Stimulated activated CD8-positive, alpha-beta memory T cell treated with anti-CD3 and anti-CD28 coated beads, Interleukin-15, amount 100 ng/mL, for 4 hours (primary cell): ENCODE measurements at places on chromosomes 2 and 18.

DNA sequence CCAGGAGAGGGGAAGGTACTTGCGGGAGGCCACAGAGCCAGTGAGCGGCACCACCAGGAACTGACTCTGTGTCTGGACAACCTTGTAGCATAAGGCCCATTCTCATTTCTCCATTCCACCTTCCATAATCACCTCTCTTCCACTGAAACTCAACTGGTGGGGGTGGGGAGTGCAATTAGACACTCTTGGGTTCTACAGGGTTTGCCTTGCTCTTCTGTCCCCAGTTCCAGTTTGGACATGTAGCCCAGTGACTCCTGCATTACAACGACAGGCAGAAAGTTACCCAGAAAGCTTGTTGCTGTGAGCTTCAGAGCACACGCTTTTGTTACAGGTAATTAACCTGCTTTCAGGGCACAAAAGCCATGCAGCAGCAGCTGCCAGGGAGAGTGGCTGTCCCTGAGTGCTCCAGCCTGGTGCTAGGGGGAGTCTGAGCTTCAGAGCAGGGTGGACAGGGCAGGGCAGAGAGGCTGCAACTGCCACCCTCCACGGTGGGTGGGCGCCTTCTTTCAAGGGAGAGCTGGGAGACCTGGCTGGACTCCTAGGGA, 65.2 kb downstream of the COPS8 start:
- DNase-seq: no peak

DNA sequence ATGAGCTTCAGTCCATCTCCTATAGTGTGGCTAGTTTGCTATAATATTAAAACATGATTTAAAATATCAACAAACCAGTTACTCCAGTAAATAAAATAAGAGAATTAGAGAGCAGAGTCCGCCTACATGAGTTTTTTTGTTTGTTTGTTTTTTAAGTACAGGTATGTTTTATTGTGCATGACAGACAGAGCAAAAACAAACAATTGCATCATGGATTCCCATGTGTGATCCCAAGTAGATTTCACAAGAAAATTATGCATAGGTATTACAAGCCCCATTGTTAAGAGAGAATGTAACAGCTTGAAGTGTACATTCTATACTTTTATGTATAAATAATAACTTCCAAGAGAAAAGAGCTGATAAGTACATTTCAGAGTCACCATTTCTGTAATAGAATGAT, 21.0 kb downstream of the SULT1C3 start:
- DNase-seq: no peak

- no peak for DNase-seq
Observed at GRCh38 chr18:11005528-11005927, 143.8 kb downstream of the PIEZO2 start.

GRCh38 chr2:11454824-11455223, 11.1 kb downstream of the E2F6 start:
- no peak for DNase-seq

GRCh38 chr2:118481299-118481698, 366.1 kb downstream of the EN1 start:
- no peak for DNase-seq

GRCh38 chr18:24460388-24460787, at the start of gene HRH4:
Gene HRH4, plus strand, starts transcription at chr18:24460637. Its CDS starts 92 bp downstream, at chr18:24460729.
- DNase-seq: no peak

DNA sequence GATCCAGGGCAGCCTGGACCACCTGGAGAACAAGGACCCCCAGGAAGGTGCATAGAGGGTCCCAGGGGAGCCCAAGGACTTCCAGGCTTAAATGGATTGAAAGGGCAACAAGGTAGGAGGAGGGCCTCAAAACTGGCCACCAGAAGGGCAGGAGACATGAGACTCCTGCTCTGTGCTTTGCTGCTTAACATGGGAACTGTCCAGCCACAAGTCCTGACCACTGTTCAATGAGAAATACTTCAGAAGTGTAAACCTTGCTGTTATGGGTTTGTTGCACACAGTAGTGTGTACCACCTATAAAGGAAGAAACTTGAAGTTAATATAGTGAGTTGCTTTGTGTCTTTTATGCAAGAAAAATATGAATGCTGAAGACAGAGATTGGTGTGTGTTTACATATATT, 44.2 kb upstream of the MFF start:
- no peak for DNase-seq

DNA sequence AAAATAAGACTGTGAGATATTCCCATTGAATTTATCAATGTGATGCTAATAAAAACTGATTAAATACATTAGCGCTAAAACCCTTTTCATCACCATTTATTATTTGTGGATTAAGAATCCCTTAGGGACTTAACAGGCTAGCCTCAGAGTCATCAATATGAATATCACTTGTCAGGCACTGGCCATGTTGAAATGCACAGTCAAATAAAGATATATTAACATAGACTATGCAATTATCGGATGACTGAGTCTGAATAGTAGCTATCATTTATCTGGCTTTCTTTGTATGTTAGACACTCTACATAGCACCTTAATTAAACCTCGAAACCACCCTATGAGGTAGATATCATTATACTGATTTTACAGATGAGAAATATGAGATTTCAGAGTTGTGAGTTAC, 213.6 kb downstream of the RDH14 start:
- no peak for DNase-seq

- DNase-seq: no peak
Observed at GRCh38 chr18:36185157-36185556, 2.1 kb upstream of the MOCOS start.

- no peak for DNase-seq
Observed at GRCh38 chr18:37395631-37396030, 170.0 kb downstream of the CELF4 start.

- DNase-seq: no peak
Observed at GRCh38 chr18:32276906-32277305, 87.1 kb downstream of the MEP1B start.

- DNase-seq: no peak
Observed at GRCh38 chr2:172836347-172836821, 100.7 kb downstream of the RAPGEF4 start.

DNA sequence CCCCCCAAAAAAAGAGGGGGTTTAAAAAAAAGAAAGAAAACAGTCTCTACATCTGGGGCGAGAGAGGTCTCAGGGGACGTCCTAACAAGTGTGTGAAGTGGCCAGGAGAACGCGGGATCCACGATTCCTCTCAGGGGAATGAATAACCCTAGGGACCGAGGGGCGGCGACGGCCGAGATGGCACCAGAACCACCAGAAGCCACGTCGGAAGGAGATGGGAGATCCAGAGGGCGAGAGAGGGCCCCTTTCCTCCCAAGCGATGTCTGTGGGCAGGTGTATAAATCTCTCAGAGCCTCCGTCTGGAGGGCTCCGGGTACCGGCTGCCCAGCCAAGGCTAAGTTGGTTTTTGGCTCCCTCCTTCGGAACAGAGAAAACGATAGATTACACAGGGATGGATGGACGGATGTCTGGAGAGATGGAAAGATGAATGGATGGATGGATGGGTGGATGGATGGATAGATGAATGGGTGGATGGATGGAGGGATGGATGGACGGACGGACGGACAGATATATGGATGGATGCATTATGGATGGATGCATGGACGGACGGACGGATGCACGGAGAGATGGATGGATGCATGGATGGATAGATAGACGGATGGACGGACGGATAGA, 1.7 kb downstream of the EPHA4 start:
- no peak for DNase-seq

DNA sequence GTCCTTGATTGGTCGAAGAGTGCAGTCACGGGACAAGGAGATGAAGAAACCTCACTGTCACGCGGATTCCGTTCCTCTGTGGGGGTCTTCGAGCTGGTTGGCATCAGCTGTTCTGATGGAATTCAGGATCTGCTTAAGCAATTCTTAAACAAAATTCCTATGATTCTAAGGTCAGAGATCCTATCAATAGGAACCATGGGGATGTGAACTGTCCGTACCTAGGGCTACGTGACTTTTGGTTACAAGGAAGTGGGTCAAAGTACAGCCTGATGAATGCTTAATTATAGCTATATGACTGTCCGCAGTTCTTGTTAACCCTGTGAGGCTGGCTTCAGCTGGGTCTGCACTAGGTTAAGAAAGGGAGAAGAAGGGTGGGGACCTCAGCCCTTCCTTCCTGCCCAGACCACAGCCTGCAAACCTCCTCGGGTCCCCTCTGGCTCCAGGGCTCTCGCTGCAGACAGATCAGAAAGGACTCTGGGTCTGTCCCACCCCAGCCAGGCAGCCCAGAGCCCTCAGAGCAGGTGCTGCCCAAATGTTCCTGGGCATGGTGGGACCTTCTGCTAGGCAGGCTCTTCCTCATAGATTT, 44.2 kb upstream of the TAF1B start:
- DNase-seq: no peak

DNA sequence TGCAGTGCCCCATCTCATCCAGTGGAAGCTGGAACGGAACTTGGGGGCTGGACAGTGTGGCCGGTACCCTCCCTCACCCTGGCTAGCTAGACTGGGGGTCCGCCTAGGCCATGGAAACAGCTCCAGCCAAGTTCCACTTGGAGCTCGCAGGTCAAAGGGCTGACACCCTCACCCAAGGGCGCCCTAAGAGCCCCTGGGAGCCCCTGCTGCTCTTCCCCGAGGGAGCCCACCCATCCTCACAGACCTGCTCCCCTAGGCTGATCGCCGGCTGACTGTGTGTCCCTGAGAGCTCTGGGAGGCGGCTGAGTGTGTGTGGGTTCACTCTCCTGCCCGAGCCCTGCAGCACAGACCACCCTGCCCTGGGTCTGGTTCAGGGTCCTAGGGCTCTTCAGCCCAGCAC, 118.2 kb upstream of the OTOS start:
- no peak for DNase-seq

DNA sequence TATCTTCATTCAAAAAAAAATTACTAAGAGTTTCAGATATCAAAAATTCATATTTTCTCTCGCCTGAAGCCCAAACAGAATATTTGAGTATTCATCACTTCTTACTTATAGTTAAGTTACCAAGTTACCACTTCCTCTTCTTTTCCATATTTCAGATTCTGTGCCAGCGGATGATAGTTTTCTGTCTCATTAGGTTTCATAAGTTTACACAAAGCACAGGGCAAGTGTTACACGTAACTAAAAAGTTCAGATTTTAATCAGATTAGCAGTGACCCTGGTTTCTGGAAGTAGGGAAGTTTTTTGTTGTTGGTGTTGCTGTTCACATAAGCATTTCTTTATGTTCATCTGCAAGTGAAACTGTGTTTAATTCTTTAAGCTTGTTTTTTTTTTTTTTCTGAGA, 10.2 kb downstream of the AFTPH start:
- DNase-seq: no peak

DNA sequence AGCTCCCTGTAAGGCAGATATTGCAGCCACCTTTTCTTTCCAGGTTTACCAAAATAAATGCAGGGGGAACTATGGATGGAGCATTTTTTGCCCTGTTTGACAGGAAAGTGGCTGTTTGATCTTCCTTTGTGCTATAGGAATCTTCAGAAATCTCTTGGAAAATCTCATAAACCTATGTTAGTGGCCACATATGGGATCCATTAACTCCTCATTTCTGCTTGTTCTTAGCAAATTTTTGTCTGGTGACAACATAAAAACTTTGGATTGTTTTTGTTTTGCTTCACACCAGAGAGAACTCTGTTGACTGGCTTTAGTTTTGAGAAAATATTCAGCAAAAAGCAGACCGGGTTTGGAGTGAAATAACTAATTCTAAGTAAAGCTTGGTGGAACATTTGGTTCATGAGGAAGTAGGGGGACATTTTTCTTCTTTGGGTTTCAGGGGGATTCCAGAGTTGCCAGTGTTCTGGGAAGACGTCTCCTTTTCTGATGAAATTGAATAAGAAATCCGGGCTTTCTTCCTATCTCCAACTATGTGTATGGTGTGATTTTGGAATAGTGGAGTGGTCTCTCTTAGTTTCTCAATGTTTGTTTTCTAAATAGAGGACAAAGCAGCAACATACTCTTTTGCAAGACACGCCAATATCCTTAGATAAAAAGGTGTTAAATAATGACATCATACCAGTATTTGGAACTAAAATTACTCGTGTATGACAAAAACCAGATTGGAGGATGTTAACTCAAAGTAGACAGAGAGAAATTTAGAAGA, 174.4 kb downstream of the ICOS start:
- DNase-seq: no peak

DNA sequence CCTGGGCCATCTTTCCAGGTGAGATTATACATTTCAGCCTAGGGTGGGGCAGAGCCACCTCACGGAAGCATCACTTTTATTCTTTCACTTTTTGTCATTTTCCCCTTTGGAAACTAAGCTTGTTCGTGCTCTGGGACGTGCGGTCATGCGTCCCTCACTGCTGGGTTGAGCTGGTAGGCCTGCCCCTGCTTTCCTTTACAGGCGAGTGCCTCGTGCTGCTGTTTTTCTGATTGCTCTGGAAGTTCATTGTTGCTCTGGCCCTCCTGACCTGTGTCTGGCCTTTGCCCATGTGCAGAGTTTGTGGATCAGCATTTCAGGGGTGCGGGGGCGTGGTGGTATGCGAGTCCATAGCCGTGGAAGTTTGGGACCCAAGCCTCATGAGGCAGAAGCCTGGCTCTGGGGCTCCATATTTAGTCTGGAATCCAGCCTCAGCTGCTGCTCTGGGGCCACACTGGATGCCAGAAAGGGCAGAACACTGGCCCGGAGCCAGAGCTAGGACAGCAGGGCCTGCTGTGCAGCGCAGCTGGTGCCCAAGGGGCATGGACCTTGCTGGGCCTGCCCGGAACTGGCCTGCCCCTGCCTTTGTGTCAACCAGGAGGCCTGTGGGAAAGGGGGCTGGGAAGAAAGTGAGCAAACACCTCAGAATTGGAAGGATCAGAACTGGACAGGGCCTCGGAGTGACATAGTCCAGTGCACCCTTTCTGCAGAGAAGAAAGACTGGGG, 51.1 kb downstream of the CTIF start:
- DNase-seq: no peak

DNA sequence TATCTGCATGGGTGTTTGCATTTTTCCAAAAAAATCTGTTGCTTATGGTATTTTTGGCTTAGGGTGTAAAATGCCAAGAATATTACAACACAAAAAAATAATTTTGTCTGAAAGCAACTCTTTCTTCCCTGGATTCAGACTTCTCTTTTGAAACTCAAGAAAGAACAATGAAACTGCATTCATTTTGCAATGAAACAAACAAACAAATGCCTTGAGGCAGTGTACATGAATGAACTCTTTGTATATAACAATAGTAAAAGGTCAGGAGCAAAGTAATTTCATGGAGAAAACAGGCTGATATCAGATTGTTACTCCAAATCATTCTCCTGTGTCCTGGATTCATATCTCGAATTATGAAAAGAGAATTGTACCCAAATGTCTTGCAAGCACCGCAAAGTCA, 301.6 kb upstream of the CDH20 start:
- DNase-seq: no peak

DNA sequence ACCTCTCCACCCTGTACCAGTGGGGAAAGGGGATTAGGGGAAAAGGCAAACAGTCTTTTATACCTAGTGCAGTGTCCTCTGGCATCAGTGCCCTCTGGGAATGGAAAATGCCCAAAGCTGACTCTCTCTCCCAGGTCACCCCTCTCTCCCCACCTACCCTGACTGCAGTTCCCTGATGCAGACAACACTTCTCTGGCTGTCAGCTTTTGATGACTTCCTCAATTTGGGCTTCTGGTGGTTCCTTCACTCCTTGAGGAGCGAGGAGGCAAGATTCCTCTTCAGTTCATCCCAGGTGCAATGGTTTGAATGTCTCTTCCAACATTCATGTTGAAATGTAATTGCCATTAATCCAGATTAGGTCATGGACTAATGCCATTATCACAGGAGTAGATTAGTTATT, 19.7 kb upstream of the PPM1B start:
- DNase-seq: no peak
